Fibroblast of villous mesenchyme (primary cell): ENCODE measurements at places on chromosomes 6 and 20.
A peak's percentile ranks its signal among the peaks of the same experiment; 100 is the strongest.

GRCh38 chr6:40666530-40666929 is 79.4 kb upstream of the LRFN2 start:
- no peak for DNase-seq

- DNase-seq, result no peak
Measured at GRCh38 chr6:139173172-139173571, 38.3 kb downstream of the HECA start.

DNA sequence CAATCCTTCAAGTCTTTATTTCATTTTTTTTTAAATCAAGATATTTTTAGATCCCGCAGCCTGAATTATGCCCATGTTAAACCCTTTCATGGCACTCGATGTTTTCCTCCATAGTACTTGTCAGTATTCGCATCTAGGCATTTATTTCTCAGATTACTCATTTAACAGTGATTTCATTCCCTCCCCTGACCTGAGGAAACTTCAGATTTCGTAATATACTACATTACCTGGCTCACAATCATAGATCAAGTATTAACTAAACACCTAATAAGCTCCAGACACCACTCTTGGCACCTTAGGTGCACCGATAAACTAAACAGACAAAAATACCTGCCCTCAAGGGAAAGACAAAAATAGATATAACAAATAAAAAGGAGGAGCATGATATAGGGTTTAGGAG is 413.2 kb upstream of the GJE1 start:
- no peak for DNase-seq

DNA sequence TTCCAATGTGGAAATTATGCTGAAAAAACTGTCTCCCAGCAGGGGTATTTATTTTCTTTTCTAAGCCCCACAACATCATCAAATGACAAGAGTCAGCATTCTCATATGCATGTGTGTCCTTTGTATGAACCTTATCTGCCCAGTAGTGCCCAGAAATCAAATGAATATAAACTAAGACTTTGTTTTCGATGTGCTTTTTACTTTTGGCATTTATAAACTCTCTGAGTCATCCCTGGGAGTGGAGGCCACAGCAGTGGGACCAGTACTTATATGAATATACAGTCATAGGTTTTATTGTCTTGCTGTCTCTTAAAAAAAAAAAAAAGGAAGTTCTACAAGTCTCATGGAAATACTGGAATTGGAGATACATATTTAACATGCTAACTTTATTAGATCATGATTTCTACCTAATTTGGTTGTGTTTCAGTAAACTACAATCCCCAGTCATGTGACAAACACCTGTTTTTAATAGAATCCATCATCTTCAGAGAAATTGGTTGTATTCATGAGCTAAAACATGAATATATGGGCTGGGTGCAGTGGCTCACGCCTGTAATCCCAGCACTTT is 99.2 kb upstream of the TMEM181 start:
- DNase-seq, result peak; percentile 70

DNA sequence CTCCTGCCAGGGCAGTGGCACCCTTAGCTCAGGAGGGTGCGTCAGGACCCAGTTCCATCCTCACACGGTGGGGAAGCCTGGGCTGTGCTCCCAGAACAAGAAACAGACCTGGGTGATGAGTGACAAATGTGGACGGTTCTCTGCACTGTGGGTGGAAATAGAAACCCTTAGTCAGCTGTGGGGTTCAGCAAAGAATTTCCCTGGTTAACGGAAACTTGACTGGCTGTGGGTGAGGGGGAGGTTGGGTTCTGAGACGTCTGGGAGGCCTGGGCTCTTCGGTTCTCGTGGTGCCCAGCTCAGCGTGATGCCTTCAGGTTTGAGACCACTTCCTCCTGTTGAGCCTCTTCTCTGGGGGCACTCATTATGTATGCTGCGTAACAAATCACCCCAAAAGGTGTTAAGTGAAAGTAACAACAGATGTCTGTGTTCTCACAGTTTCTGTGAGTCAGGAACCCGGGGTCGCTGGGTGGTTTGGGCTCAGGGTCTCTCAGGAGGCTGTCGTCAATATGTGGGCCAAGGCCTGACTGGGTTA is 53.1 kb upstream of the FAM83D start:
- no peak for DNase-seq
